ENCODE measurements at places on chromosomes 5 and 9. TPM values are rescaled to one million over a fixed set of nuclear protein-coding genes. Genes with fewer than 3 reads are reported as not detected.

The SIT1 gene
- total RNA-seq: not detected

The SCGB3A2 gene
- not detected for total RNA-seq

The HNRNPA0 gene
- total RNA-seq: 46.7 TPM

The PPP2R2B gene
- total RNA-seq: not detected

The SLIT3 gene
- 13.0 TPM for total RNA-seq

The BTNL9 gene
- total RNA-seq: 1.1 TPM

The NOXA1 gene
- total RNA-seq: 1.6 TPM

The EGFLAM gene
- 0.39 TPM for total RNA-seq

The DIRAS2 gene
- not detected for total RNA-seq
